ENCODE measurements at places on chromosomes 6 and 20. TPM values are rescaled to one million over a fixed set of nuclear protein-coding genes. Genes with fewer than 3 reads are reported as not detected.
A peak's percentile ranks its signal among the peaks of the same experiment; 100 is the strongest.

GRCh38 chr6:141421378-141421777 lies 711.3 kb upstream of the GJE1 start:
- DNase-seq, result no peak

DNA sequence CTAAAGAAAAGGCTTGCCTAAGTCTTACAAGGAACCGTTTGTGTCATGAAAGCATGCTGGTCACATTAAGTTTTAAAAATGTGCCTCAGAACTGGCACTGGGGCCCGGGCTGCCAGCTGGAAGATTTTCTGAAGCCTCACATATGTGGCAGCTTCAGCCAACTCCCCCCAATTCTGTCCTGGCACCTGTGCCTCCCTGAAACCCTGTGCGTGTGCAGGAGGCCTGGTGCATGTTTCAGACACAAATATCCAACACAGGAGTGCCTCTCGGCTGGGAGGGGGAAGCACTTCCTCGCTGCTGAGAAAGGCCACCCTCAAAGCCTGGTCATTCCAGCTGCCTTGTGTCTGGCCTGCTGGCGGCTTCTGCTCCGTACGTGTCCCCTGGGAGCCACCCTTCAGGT lies 188.5 kb upstream of the SNX9 start:
- no peak for DNase-seq

DNA sequence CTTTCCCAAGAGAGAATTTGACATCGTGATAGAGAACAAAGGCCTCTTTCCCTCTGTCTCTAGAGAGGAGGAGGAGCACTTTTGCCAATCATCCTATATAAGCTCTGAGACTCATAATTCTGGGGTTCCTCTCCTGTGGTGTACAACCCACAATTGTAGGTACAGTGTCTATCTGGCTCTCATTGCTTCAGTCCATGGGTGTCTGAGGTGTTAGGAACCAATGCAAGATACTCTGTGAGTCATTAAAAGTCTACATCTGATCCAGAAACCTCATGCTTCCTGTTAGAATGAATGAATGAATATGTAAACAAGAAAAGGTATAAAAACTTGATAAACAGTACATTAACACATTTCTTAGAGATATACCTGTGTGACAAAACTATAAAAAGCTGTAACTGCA lies 356.7 kb downstream of the QKI start:
- DNase-seq, result no peak

- no peak for DNase-seq
Measured at GRCh38 chr20:8356806-8357205, 224.7 kb downstream of the PLCB1 start.

DNA sequence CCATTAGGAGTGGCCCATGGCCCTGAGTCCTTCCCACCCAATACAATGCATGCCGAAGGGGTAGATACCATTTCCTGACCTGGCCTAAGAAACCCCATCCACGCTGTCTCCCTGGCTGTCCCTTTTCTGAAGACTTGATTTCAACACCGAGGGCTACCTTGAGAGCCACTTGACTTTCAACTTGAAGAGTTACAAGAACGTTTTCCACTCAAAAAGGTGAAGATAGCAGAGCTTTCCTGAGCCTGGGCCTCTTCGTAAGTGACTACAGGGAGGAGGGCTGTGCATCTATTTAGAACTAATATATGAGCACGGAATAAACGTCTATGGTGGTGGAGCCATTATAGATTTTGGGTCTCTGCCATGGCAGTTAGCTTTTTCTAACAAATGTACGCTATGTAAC lies 14.4 kb upstream of the PPP1R14C start:
- DNase-seq, result no peak

DNA sequence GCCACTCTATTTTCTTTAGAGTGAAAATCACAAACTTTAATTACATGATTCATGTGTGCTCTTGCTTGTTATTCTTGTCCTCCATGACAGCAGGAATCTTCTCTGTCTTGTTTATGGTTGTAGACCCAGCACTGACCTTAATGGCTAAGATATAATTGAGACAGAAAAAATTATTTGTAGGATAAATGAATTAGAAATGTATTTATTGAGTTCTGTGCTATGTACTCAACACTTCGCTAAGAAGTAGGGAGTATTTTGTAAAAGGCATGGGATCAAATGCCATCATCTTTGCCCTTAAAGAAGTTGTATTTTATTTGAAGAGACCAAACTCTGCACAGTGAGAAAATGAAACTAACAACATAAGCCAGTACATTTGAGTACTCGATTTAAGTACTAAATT lies 71.2 kb downstream of the CBLN4 start:
- no peak for DNase-seq

DNA sequence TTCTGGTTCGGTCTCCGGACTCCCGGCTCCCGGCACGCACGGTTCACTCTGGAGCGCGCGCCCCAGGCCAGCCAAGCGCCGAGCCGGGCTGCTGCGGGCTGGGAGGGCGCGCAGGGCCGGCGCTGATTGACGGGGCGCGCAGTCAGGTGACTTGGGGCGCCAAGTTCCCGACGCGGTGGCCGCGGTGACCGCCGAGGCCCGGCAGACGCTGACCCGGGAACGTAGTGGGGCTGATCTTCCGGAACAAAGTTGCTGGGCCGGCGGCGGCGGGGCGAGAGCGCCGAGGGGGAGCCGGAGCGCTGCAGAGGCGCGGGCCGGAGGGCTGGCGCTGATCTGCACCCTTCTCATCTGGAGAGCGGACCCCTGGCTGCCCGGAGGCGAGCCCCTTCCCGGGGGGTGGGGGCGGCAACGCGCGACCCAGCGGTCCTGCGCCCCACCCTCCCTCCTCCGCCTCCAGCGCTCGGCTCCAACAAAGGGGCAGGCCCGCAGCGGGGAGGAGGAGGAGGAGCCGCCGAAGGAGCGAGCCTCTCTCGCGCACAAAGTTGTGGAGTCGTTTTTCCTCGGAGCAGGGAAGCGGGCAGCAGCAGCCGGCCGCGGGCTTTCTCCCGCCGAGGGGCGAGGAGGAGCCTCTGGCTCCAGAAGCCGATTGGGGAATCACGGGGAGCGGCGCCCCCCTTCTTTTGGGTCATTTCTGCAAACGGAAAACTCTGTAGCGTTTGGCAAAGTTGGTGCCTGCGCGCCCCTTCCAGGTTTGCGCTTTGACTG lies at the start of gene UTRN:
UTRN (plus strand) TSS at position 553 of the 765 bp plus-strand sequence. CDS start 6,494 bp downstream, outside the sequence.
- DNase-seq, result peak; percentile 96

DNA sequence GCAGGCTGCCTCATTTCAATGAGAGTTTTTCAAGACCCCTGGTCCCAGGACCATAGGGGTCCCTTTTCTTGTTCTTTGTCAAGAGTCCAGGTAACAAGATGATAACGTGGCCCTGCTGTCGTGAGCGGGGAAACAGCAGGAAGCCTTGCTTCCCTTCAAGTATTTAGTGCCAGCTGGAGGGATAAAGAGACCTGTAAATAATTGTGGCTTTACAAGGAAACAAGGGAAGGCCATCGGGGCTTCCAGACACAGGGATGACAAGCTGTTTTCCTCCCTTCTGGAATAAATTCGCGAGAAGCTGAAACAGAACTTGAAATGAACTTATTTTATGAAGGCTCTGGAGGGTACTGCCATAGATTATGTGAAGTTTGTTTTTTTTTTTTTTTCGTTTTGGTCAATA lies 163.2 kb downstream of the SYNDIG1 start:
- DNase-seq, result no peak

DNA sequence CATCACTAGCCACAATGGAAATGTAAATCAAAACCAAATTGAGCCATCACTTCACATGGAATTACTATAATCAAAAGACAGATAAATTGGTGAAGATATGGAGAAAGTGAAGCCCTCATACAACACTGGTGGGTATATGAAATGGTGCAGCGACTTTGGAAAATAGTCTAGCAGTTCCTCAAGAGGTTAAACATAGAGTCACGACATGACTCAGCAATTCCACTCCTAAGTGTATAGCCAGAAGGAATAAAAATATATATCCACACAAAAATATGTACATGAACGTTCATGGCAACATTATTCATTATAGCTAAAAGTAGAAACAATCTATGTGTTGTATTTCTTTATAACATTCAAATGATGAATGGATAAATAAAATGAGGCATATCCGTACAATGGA lies 33.1 kb upstream of the SH3BGRL2 start:
- no peak for DNase-seq

DNA sequence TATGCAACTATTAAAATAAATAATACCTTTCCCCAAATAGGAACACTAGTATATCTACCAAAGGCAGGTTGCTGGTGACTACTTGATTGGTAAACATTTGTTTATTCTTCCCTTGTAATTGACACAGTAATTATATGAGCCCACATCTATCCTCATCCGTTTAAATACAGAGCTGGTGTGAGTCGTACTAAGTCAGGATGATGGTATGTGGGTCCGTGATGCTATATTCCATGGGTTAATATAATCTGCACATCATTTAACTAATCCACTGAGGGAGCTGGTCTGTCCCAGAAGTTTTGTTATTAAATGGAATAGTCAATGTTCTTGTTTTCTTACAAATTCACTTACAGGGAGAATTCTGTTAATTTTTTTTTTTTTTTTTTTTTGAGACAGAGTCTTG lies 164.0 kb upstream of the AGPAT4 start:
- no peak for DNase-seq

DNA sequence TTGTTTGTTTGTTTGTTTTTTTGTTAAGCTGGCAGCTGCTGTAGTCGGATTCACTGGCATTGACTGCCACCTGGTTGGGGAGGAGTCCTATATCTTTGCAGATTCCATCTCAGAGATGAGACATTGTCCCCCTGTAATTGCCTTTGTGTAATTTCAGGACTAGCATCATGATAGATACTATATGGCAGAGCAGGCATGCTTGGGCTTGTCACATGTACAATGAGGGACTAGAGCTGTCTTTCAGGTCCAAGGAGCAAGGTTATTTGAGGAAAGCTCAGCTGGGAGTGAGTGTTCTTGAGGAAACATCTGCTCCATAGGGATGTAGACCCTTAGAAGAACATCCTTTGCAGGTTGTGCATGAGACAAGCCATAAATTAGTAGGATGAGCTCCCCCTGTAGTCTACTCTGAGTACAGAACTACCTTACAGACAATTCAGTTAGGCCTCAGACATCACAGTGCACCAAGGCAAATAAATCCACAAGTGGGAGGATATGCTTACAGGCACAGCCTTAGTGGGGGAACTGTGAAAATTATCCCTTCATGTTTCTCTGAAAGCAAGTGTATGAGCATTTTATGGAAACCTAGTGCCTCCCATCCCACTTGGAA lies 62.1 kb downstream of the BMP2 start:
- no peak for DNase-seq

GRCh38 chr6:64280569-64280968 lies 645.0 kb downstream of the PHF3 start:
- peak; percentile 72 for DNase-seq

- no peak for DNase-seq
Measured at GRCh38 chr20:755941-756340, 12.4 kb downstream of the SLC52A3 start.

- no peak for DNase-seq
Measured at GRCh38 chr6:14719270-14719669, 526.6 kb upstream of the JARID2 start.

DNA sequence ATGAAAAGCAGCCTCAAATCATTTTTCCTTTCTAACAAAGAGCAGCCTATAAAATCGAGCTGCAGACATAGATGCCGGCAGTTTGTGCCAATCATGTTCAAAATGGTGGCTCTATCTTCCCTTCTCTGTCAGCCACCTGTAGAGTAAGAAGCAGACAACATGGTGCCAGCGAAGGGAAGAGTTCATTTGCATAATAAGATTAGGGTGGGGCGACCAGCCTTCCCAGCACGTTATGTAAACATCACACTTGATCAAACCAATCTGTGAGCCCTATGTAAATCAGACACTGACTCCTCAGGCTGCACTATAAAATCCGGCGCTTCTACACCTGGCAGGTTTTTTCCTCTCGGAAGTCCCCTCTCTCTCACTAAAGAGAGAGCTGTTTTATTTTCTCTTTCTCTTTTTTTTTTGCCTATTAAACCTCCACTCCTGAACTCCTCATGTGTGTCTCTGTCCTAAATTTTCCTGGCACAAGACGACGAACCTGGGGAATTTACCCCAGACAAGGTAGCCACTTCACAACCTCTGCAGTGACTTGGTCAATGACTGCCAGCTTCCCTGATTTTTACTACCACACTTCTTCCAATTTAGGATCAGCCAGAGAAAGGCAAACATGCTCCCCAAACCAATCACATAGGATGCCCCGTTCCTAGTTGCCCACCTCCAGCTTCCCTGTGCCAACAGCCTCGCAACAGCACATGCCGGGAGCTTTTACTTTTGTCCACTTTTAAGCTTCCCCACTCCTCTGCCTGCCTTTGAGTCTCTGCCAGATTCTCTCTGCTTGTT lies 12.9 kb downstream of the TPMT start:
- DNase-seq, result no peak

DNA sequence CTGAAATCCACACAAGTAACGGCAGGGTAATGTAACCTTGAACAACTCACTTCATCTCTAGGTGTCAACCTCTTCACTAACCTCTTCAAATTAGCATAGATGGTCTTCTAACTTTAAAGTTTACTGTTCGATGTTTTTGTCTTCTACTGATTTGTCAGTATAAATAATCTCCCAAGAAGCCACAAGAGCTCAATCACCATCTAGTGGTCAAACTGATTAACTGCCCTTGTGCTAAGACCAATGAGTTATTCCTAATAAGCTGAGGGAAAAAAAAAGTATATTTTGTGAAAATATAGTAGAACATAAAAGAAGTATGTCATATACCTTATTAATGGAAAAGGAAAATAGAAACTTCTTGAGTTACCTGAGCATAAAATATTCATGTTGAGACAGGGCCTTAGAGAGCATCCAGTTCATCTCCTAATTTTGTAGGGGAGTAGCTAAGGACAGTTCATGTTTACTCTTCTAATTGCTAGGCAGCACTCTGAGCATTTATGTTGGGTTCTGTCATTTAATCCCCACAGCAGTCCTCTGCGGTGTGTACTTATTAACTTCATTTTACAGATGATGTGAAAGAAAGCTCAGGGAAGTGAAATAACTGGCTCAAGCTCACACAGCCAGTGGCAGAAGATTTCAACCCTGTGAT lies 317.1 kb downstream of the ESR1 start:
- peak; percentile 56 for DNase-seq

- no peak for DNase-seq
Measured at GRCh38 chr20:9156529-9157280, 87.8 kb downstream of the PLCB4 start.

- no peak for DNase-seq
Measured at GRCh38 chr20:32321390-32321789, 36.7 kb upstream of the ASXL1 start.

- no peak for DNase-seq
Measured at GRCh38 chr20:58498470-58499068, 16.6 kb downstream of the APCDD1L start.

- no peak for DNase-seq
Measured at GRCh38 chr6:19682859-19683258, 154.3 kb upstream of the ID4 start.

KHDRBS2 gene
- total RNA-seq, result 0.71 TPM

FABP7 gene
- total RNA-seq, result 0.66 TPM

ADISSP gene
- 21.2 TPM for total RNA-seq

PNLDC1 gene
- total RNA-seq, result 0.22 TPM

ZBTB24 gene
- 5.2 TPM for total RNA-seq

CD40 gene
- total RNA-seq, result 6.0 TPM

CENPW gene
- 10.0 TPM for total RNA-seq

LY6G6F gene
- not detected for total RNA-seq

PNPLA1 gene
- not detected for total RNA-seq

NOX3 gene
- total RNA-seq, result not detected

PRSS35 gene
- 102 TPM for total RNA-seq

SIM1 gene
- total RNA-seq, result 2.4 TPM

NCOA7 gene
- 5.9 TPM for total RNA-seq

Measured in muscle of leg (tissue), 16 donors.